Left cardiac atrium (tissue), 4 donors: ENCODE measurements at places on chromosomes 6 and 20. TPM values are rescaled to one million over a fixed set of nuclear protein-coding genes. Genes with fewer than 3 reads are reported as not detected.

The KIF6 gene
- 0.31 TPM for total RNA-seq

The VWA7 gene
- total RNA-seq: 6.2 TPM

DNA sequence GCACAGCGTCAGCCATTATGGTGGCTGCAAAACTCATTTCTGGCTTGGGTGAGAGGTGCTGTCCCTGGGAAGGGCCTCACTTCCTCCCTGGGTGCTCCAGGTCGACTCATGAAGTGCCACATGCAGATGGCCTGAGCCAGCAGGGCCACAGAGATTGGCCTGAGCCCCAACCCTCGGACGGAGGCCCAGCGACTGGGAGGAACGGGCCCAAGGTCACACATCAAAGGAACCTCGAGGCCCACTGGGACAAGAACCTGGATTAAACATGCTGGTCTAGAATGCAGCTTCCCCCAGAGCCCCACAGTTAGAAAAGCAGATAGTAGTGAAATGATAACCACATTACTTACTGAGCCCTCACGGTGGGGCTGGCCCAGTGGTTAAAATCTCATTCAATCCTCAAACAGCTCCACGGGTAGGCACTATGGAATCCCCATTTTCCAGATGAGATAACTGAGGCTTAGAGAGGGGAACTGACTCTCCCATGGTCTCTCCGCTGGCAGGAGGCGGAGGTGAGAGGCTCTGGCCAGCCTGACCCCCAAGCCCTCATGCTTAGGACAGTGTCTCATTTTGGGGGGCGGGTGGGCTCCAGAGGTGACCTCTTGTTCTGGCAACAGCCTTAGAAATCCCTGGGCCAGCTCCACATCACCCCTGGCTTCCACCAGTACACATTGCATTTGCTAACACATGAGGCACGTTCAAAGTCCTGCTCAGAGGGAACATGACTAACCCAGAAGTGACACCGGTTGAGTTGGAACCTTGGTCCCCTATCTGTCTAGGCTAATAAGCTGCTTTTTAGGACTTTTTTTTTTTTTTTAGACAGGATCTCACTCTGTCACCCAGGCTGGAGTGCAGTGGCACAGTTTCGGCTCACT is 53.0 kb downstream of the SRC start:
- no peak for DNase-seq

DNA sequence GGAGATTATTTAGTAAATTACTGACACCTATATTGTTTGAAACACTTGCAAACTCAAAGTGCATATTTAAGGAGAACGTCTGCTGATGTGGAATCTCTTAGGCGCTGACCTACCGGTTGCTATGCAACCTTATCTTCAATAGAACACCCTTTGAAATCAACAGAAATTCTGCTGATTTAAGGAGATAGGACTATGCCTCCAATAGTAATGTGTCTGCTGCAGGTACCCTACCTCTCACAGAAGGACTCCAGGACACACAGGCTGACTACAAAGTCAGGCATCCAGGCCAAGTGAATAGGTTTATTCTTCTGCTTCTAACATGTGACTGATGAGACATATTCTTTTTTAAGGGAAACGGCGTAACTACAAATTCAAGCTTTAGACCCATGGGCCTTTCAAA is 311.7 kb downstream of the CBLN4 start:
- no peak for DNase-seq

The PTCRA gene
- total RNA-seq: not detected

DNA sequence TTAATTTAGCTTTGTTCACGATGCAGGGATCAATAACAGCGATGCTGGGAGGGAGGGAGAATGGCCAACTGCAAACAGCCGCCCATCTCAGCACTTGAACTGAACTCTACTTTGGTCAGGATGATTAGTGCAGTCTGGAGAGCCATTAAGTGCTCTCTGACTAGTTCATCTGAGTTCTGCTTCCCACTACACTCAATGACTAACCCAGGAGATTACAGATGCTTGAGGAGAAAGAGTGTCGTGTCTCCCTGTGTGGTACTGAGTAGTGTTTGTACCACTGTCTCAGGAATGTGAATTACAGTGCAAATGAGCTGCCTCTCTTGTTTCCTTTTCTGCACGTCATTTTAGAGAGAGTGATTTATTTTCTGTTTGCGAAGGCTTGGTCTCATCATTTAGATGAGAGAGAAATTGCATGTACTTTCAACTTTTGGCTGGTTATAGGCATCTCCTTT is 23.5 kb downstream of the CARMIL1 start:
- no peak for DNase-seq

DNA sequence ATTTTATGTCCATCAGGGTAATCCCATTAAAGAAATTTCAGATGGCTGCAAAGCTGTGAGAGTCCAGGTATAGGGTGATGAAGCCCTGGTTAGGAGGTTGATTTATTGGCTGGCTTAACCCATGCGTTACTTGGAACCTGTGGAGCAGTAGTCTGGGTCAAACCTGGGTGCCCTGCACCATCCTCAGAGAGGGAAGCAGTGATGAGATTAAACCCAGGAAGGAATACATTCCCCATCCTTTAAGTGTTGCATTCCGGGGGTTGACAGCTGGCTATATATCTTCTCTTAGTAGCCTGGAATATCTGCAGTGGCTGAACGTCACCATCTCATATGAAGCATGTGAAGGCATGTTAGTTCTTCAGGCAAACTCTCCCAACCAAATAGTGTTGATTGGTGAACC is 44.9 kb upstream of the JAG1 start:
- no peak for DNase-seq

DNA sequence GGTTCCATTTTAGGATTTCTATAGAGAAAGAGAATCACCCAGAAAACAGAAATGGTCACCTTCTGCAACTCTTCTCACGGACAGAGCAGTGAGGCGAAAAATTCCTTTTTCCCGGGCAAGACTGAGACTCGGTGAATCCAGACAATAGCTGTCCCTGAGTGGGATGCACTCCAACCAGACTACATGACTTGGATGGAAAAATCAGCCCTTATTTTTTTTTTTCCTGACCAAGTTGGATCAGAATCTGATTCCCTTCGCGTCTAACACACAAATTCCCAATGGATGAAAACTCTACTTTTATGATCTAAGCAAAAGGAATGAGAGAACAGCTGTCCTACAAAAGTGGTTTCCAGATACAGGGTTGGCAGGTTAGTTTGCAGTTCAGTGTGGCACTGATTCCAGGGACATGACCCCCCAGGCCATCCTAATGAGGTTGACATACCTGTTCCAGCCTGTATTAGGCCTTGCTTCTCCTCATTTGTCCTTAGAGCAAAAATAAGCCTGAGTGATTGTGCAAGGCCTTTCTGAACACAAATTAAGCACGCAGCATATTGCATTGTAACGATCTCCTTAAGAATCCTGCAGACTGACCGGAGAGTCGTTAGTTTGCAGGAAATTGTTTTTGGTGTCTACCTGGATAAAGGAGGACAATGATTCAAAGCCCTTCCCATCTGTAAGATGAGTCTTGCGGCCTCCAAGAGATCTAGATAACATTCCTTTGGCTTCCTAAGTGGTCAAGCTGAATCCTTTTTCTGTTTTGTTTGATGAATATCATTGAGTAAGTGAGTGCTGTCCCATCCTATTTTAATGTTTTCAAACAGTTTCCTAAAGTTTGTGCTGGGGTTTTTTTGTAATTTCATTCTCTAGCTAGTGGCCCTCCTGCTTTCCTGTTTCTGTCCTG is 1.5 kb upstream of the NEDD9 start:
- no peak for DNase-seq

GRCh38 chr6:163645560-163645959 is 231.0 kb downstream of the QKI start:
- no peak for DNase-seq

DNA sequence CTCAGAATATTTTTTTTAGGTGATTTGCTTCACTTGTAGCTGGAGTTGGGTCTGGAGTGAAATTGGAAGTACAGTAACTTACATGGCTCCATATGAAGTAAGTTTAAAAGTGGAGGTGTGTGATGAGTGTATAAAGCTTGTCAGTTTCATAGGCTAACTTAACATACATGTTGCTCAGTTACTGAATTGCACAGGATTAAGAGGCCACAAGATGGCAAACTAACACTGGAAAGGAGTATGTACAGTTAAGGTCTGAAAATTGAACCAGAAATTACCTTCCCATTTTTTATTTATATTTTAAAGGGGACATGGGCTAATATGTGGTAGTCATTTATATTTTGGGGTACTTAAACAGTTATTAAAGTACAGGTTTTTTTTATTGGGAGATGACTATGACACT is 45.3 kb upstream of the SMIM8 start:
- no peak for DNase-seq

The HRH3 gene
- total RNA-seq: not detected

- DNase-seq: no peak
These were observed 120.5 kb downstream of the NCOA3 start for GRCh38 chr20:47622118-47622665.

The SNX14 gene
- total RNA-seq: 39.5 TPM

DNA sequence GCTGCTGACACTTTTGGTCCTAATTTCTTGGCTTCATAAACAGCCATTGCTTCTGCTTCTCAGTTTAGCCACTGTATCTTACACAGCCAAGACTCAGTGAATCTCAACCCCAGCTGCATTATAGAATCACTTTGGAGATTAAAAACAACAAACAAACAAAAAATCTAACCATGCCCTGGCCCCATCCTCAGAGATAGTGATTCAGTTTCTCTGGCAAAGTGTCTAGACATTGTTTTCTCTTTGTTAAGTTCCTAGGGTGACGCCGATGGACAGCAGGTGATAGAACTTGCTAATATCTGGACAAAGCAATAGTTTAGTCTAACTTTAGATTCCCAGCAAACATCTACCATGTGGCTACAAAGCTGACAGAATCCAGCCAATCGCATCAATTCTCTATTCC is 2.9 kb downstream of the ADGRF5 start:
- DNase-seq: no peak

DNA sequence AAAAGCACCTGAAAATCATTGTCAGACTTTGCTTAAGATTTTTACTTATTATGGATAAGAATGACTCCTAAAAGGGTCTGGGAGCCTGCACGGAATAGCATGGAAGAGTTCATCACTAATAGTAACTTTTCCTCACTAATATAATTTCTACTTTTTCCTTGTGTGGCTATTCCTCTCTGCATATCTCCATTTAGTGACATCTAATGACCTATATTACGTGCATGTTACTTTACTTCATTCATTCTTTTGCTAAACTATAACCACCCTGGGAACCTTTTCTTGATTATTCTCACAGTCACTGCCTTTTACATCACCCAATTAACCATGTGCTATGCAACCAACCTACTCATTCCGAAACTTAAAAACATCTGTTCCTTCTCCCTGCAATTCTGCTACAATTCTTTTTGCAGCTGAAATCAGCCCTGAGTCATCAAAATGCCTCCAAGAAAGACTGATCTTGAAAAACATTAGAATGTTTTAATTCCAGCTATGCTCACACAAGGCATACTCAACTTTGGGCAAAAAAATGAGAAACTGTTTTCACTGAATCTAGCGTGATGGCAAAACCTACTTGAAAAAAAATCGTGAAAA is 313.3 kb downstream of the RNGTT start:
- no peak for DNase-seq
